ENCODE measurements at places on chromosomes 11 and 22.

- DNase-seq, result no peak
These were observed 46.9 kb upstream of the CEP126 start for GRCh38 chr11:101867951-101868350.

DNA sequence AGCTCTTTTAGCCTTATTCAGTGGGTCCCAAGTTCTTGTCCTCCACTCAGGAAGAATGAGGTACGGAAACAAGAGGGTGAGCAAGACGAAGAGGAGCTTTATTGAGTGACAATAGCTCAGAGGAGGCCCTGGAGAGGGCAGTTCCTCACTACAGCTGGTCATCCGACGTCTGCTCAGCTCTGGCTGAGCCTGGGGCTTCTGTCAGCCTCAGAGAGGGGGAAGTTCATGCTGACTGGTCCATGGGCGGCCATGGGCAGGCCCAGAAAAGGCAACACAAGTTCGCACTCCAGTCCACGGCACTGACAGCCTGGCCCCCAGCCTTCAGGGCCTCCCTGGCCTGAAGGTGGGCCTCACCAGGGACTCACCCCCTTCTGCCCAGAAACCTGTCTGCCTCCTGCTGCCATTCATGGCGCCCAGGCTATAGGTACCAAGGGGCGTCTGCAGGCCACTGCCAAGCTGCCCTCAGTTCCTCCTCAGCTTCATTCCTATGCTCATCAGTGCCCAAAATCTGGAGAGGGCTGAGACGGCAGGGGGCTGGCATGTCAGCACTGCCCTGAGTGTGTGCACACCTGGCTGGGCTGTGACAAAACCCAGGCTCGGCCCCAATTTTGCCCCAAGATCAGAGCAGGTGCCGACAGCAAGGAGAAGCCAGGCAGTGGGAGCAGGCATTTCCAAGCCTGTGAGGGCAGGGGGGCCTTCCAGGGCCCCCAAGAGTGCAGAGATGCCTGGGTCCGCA, 21.7 kb upstream of the KIAA0930 start:
- DNase-seq, result no peak

GRCh38 chr11:35784699-35785098, 122.1 kb downstream of the TRIM44 start:
- no peak for DNase-seq

DNA sequence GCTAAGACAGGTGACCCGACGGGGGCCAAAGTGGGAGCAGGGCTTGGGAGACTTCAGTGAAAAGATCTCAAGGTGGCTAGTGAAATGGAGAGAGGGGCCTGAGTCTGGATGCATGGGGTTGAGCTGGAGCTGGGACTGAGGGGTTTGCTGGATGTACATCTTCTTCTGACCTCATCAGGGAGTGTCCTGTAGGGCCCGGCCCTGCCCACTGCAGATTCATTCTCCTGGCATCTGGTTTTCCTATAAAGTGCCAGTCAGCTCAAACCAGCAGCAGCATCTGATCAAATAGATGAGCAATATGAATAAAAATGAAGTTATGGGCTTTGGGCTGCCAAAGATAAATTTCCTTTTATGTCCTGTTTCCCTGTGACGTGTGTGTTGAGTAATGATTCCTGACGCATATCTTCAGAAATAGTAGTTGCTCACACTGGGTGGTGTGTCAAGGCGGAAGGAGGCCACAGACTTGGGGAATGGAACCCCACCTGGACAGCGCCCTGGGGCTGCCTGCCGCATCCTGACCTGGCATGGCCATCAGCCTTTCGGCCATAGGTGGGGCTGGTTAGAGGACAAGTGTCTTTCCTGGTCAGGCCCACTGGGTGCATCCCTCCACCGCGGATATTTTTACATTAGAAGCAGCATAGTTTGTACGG, 135.4 kb downstream of the OSBP2 start:
- no peak for DNase-seq

- DNase-seq, result no peak
These were observed 69.3 kb downstream of the ABTB2 start for GRCh38 chr11:34288492-34288891.

- DNase-seq, result peak; percentile 77
These were observed 838 bp downstream of the BCL9L start for GRCh38 chr11:118924591-118925585.

DNA sequence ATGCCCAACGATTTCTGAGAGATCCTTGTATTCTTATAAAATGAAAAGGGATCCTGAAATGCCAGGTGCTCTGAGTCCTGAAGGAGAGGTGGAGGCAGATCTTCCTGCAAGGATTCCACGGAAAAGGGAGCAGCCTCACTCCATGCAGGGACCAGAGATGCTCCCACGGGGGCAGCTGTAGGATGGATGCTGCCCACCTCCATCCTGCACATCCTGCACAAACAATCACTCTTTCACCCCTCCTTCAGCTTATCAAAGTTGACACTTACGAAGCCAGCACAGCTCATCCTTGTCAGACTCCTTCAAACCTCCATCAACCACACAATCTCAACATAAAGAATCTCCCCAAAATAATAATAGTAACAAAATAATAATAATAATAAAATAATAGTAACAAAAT, 119.1 kb downstream of the GGTLC2 start:
- DNase-seq, result no peak

- DNase-seq, result no peak
These were observed 78.3 kb downstream of the BBOX1 start for GRCh38 chr11:27118949-27119348.

GRCh38 chr11:102116453-102117205, 6.4 kb downstream of the YAP1 start:
- DNase-seq, result no peak

DNA sequence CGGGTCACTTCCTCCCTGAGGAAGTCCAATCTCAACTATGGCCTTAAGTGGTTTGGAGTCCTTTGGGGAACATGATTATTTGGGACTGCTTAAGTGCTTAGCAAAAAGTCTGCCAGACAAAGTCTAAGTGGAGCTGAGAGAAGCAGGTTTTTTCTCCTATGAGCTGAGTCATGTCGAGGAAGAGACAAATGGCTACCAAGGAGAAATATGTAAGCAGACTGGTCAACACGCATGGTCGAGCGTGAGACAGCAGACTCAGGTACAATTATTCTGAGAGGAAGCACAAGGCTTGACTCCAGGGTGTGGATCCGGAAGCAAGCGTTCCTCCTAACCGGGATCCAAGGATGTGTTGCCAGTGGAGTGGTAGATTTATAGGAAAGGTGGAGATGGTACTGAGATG, 30.6 kb downstream of the UBASH3B start:
- no peak for DNase-seq

DNA sequence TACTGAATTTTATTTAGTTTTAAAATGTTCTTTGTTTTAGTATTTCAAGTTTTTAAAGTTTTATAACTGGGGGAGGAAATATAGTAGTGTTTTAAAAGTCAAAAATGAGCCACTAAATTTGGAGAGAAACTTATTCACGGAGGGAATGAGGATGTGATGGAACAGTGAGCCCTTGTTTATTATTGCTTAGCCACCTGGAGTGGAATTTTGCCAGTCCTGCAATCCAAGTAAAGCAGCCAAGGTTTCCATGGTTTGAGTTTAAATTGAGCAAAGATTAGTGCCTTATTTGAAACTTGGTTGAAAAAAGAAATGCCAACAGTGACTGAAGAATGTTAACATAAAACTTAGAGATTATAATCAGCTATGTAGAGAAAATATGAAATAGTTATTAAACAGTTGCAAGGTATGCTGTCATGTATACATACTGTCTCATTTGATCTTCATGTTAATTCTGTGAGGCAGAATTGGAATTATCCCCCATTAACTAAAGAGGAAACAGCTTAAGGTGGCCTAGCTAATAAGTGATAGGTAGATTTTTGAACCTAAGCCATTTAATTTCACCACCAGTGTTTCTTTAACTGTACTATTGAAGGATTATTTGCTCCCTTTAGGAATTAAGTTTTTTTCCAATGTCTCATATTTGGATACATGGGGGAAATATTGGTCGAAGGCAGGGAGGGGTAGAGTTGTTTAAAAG, 36.4 kb downstream of the SWAP70 start:
- no peak for DNase-seq

DNA sequence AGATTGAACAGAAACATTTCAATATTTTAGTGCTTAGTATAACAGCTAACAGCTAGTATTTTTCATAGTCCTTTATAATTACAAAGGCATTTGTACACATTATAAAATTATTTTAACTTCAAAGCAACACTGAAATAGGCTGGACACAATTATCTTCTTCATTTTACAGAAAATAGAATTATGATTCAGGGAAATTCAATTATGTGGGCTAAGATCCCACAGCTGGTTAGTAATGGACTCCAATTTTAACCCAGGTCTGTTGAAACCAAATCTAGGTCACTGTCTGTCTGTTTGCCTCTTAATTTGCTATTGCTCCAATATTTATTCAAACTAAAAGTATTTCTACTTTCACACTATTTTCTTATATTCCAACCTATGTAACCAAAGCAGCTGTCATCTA, 154.1 kb upstream of the CTSC start:
- DNase-seq, result no peak

- DNase-seq, result no peak
These were observed 5.8 kb downstream of the SHANK2 start for GRCh38 chr11:71246559-71246958.

DNA sequence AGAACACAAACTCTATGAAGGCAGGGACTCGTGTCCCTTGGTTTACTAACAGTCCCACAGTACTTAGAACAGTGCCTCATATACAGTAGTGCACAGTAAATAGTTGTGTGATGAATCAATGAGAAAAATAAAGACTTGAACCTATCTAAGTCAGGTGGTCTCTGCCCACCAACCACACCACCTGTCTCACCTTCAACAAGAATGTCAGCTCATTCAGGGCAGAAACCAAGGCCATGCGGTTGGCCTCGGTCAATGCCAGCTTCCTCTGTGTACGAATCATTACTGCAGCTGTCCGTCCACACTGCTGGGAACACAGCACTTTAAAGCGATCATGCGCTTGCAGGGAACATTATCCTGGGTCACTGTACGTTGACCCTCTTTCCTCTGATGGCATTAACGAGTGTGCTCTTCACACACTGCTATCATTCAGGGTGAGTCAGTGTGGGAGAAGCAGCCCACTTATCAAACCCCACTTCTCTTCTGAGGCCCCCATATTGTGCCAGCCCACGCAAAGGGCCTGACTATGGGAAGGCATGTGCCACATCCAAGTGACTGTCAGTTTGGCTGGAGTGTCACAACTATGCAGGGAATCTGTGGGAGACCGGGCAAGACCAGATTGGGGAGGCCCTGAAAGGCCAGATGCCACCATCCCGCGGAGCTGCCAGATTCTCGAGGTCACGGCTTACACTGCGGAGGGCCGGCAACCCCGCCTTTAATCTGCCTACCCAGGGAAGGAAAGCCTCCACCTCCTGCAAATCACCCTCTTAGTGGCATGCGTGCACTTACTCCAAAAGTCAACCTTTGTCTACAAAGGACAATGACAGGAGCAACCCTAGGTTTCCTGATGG, 36.1 kb downstream of the LARGE1 start:
- DNase-seq, result no peak

DNA sequence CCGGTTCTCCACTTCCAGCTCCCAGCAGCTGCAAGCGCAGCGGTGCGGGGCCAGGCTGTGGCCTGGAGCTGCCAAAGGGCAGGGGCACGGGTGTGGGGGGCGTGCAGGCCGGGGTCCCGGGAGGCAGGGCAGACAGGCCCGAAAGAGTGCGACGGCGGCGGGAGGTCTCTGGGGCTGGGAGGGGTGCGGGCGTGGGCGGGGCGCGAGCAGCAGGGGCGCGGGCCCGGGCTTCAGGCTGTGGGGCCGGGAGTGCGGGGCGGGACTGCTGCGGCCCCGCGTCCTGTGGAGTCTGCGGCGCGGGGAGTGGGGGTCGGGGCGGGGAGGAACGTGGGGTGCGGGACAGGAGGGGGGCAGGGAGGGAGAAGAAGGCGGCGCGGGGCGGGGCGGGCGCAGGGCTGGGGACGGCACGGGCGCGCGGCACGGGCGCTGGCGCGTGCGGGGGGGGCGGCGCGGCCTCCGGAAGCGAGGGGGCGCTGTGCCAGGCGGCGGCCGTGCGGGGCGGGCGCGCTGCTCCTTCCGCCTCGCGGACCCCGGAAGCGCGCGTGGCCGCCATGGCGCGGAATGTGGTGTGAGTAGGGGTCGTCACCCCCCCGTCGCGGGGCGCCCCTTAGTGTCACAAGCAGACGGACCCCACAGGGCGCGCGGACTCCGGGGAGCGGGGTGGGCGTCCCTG, at the start of gene MRPL23:
Gene MRPL23, plus strand, starts transcription at position 521 of the 673 bp plus-strand sequence. Its CDS starts 31 bp downstream, at position 552.
- DNase-seq, result no peak

- DNase-seq, result no peak
These were observed 258.0 kb downstream of the FAT3 start for GRCh38 chr11:92482492-92483060.

DNA sequence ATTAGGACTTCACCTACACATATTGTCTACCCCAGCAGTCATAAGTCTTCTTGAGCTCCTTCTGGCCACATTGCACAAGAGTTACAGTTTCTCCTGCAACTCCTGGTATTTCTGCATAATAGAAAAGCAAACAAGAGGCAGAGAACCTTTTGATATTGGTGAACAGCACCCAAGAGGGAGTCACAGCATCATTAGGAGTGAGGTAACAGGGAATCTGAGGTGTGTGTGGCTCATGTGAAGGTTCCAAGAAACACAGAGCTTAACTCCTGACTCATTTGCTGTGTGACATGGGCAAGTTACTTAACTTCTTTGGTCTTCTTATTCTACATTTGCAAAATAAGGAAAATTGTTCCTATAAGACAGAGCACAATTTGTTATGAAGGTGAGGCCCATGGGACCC, 374.6 kb downstream of the INSC start:
- no peak for DNase-seq

DNA sequence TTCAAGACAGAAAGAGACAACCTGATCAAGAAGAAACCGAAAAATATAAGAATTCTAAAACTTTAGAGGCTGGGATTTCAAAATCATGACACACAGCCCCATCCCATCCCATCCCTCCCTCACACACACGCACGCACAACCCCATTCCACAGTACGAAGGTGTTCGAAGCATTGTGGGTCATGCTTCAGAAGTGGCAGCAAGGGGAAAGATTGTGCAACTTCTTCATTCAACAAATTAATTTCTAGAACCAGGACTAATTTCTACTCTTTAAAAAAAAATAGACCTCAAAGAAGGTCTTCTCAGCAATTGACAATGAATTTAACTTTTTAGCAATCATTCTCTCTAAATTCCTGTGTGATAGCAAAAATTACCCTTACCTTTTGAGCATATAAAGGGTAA, 867 bp downstream of the SPA17 start:
- no peak for DNase-seq

- DNase-seq, result no peak
These were observed 117.6 kb upstream of the ARHGAP20 start for GRCh38 chr11:110829873-110830272.

DNA sequence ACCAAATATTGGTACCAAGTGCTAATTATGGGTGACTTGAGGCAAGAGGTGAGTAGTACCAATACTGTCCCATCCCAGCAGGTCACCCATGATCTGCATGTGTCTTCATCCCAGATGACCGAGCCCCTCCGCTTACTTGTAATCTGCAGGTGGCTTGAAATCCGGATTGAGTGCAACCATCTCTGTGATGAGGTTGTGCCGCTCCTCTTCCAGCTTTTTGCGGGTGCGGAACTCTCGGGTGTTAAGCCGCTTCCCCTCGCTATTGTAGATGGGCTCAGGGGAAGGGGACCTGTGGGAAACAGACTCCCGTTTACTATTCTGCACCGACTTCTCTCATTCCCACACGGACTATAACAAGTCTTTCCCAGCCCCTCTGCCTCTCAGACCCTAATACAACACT, 8.2 kb downstream of the SF1 start:
- DNase-seq, result no peak

GRCh38 chr11:81286550-81286949, 1447.1 kb downstream of the FAM181B start:
- DNase-seq, result no peak

- DNase-seq, result no peak
These were observed 1.2 kb downstream of the MICALL1 start for GRCh38 chr22:37907036-37907954.

GRCh38 chr11:124812876-124813275, 12.7 kb upstream of the MSANTD2 start:
- no peak for DNase-seq

All from hematopoietic multipotent progenitor cell treated with erythropoietin and hydrocortisone succinate and interleukin-3 and kit ligand, for 4 days (in vitro differentiated cells).